Chondrocyte (in vitro differentiated cells): ENCODE measurements at places on chromosomes 6 and 20. TPM values are rescaled to one million over a fixed set of nuclear protein-coding genes. Genes with fewer than 3 reads are reported as not detected.
A peak's percentile ranks its signal among the peaks of the same experiment; 100 is the strongest.

DNA sequence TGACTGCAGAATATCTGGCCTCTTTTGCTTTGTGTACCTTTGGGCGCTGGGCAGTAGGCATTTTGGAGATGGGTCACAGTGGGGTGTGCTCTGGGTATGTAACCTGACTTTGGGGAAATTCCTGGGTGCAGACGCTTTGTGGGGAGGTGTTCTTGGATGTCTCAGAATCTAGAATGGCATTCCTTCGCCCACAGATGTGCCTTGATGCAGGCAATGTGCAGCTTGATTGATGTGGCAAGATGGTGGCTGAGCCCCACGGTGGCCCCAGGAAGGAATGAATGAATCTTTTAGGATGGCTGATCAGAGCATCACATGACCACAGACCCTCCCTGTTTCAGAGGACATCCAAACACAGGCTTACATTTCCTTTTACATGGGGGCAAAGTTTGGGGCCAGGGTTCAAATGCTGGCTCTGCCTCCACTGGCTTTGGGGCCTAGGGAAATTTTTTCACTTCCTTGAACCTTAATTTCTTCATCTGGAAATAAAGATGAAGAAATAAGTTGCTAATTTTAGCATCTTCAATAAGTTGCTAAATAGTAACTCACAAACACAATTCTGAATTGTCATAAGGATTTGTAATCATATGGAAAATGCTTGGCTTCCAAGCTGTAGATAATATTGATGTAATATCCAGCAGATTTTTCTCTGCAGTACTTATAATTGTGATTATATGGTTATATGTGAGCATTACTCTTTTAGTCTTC is 5.6 kb downstream of the PPP1R16B start:
- DNase-seq: no peak

- DNase-seq: no peak
These were observed 176.7 kb upstream of the HSF2 start for GRCh38 chr6:122222761-122223160.

GRCh38 chr6:41940759-41941279 is 789 bp downstream of the CCND3 start:
- no peak for DNase-seq

GRCh38 chr20:30811885-30812671 is 445.4 kb upstream of the DEFB115 start:
- peak; percentile 96 for DNase-seq

DNA sequence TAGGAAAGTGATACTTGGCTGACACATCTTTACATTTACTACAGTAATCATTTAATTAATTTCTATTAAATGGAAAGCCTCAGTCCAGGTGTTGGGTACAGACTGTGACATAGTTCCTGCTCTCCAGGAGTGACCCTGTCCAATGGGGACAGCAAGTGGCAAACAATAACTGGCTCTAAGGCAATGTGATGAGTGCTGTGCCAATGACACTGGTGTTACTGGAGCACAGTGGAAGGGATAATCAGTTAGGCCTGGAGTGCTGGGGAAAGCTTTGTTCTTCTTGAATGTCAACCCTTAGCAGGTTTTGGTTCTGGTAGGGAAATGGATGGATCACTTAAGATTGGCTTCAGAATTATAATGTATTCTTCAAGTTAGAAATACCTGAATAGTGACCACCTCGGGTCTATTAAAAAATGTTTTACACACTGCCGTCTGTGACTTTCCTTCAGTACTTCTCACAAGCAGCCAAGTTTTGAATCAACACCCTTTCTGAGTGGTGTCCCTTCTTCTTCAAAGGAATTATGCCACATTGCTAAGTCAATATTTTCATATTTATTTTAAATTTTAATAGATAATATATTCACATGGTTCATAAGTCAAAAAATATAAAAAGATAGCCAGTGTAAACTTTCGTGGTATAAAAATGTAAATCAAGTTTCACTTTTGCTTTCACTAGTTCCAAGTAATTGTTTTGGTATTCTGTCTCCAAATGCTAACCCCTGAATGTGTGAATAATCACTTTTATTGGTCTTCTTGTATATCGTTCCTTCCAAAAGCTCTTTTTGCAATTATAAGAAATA is 9.6 kb downstream of the CMTR1 start:
- DNase-seq: no peak

Gene MAP1LC3A
- total RNA-seq: 49.4 to 128 TPM (median 120 TPM) in 3 replicates

DNA sequence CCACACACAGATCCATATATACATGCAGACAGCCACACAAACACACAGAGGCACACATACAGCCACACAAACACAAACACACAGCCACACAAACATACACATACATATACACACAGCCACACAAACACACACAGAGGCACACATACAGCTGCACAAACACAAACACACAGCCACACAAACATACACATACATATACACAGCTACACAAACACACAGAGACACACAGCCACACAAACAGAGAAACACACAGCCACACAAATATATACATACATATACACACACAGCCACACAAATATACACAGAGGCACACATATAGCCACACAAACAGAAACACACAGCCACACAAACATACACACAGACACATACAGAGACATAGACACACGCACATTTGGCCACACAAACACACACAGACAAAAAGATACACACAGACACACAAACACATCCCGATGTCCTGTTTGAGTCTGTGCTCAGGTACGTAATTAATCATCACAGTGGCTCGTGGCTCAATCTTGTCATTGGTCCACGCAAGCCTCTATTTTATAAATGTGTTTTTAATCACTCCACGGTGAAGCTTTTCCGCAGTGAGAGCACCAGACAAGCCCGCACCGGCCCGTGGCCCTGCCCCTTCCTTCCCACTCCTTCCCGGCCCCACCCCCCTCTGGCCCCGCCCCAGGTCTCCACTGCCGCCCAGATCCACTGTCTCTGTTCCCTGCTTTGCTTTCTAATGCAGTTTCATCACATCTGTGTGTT is 135.3 kb downstream of the CDH4 start:
- no peak for DNase-seq

- DNase-seq: no peak
These were observed 197.7 kb downstream of the BCAS1 start for GRCh38 chr20:53872561-53873229.

- DNase-seq: no peak
These were observed 24.5 kb downstream of the NCOA7 start for GRCh38 chr6:125815080-125815910.

DNA sequence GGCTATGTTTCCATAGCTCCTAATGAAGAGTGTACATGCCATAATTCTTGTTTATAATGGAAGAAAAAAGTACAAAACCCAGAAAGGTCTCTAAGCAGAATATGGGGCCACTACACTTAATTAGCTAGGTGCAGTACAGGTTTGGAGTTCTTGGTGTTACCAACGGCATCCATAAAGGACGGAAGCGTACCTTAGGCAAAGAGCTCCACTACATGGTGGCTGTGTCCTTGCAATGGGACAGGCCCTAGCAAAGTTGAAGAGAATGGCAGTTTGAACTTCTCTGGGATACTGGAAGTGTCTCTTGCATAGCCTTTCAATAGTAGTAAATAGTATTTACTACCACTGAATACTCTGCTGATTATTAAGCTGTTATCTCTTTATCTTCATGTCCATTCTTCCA is 371.7 kb upstream of the MMS22L start:
- DNase-seq: no peak

DNA sequence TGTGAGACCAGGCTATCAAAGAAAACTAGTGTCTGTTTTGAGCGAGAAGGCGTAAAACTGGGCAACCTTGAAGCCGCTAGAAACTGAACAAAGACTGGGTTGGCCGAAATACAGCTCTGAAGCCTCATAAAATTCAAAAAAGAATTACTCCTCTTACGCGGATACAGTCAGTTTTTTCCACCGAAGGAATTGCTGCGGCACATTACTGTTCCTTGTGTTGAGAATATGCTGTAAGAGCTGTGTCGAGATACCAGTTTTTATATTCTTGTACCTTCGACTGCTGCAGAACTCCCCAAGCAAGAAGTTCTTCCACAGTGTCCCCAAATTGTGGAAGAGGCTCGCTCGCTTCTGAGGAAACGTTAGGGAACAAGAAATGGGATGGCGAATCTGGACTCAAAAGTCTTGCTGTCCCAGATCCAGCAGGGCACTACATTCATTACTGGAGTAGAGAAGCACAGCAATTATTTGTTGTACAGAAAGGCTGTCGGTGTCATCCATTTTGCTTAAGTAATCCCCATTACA is 523 bp upstream of the COX7A2 start:
- DNase-seq: no peak

DNA sequence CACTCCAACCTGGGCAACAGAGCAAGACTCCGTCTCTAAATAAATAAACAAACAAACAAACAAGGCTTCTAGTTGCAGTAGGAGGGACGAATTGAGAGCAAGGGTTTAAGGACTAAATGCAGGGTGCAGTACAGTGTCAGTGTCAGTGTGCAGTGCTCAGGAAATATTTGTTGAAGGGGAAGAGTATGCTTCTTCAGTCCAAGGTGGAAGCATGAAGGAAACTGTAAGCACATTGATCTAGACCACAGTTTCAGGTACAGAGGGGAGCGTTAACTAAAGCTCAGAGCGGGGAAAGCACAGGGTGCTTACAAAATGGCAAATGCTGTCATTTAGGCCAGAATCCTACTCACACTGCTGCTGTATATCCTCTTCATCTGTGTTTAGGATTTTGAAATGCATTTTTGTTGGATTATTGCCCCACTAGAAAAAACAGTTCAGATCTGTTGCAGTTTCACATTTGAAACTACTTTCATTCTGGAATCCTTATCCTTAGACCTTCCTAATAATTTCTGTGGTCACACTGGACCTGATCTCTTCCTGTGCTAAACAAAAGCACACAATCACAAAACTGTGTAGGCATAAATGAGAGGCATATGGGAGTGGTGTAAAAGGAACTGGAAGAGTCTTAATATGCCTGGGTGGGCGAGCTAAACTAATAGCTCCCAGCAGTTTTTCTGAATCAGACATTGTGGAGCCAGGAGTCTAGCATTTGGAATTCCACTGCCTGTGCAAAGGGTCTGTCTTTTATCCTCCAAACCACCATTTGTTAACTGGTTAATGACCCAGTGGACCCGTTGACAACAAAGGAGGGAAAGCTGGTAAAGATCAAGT is 41.4 kb downstream of the CBFA2T2 start:
- DNase-seq: no peak

DNA sequence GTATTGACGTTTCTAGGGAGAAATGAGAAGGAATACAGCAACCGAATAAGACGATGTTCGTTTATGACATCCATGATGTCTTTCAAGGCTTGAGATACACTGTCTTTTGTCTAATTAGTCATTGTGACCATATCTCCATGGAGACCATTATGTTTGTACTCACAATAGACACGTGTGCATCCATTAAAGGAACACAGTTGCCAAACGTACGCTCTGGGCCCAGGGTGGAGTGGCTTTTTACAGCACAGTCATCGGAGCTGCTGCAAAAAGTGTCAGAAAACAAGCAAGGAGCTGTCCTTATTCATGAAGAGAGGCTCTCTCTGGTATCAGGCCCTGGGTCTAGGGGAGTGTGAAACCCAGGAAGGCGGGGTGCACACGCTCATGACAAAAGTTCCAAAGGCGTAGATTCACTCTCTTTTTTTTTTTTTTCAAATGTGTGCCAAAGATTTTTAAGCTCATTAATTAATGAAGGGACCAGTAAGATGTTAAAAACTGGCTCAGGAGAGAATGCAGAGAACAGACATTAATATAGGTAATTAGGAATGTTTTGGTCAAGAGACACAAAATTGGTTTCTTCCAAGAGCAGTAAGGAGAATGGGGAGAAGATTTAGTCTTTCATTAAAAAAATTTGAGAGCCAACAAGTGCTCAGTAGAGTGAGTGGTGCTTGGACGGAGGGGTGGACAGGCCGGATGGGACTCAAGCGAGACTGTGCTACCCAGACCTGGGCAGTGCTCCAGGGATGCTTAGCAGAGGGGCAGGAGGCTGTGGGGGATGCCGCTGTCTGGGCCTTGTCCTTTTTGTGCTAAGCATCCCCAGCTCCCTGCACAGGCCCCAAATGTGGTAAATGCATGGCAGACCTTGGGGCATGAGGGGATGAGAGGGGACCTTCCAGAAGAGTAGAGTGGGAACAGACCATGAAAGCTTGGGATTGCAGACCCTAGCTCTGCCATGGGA is 34.9 kb upstream of the GTSF1L start:
- no peak for DNase-seq

Gene IDH3B
- total RNA-seq: 56.5 to 65.9 TPM (median 57.1 TPM) in 3 replicates

DNA sequence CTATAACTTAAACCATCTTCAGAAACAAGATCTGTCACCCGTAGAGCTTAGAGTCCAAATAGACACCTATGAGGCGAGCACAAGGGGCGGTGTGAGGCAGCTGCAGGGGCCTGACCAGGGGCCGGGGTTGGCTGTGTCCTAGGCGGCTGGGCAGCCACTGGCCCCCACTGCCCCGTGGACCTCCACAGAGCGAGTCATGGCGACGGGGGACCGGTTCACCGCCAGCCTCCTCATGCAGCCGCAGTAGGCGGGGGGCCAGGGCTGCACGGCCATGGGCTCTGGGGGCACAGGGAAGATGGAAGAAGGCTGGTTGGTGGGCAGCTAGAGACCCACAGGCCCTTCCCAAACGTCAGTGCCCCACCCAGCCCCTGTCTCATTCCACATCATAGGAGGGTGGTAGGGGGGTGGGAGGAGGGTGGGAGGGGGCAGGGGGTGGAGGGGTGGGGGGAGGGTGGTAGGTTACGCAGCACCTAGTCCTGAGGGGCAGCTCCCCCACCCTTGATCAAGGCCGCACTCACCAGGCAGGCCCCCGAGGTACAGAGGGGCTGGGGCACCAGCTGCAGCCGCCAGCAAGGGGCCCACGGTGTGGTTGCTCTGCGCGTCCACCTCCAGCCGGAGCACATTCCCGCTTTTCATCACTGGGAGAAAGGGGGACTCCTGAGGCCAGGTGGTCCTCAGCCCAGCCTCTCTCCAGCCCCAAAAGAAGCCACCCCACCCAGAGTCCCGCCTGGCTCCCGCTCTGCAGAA is 6.6 kb downstream of the ADRM1 start:
- DNase-seq: no peak

DNA sequence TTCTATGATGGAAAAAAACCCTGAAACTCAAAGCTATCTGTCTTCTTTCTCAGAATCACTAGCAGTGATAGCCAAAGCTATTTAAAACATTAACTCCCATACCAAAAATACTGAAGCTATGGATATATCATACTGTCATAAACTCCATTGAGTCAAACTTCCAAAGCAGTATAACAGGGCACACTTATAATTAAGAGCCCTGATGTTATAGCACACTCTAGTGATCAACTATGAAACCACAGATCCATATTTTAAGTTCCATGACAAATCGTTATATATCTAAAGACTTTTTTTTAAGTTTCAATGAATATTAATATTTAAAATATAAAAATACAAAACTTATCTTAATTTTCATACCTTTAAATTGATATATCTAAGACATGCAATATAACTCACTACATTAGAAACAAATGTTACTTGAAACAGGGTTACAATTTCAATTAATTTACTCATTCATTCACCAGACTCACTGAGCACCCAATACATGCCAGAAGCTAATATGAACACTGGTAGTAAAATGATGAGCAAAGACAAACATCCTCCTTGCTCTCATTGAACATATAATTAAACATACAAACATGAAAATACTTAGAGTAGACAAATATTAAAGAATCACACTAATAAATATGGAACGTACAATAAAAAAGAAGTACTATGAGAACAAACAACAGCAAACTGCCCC is 69.3 kb downstream of the IBTK start:
- DNase-seq: no peak

Gene BACH2
- total RNA-seq: 7.8 to 10.5 TPM (median 8.3 TPM) in 3 replicates
